ENCODE measurements at places on chromosomes 11 and 22. TPM values are rescaled to one million over a fixed set of nuclear protein-coding genes. Genes with fewer than 3 reads are reported as not detected.

DNA sequence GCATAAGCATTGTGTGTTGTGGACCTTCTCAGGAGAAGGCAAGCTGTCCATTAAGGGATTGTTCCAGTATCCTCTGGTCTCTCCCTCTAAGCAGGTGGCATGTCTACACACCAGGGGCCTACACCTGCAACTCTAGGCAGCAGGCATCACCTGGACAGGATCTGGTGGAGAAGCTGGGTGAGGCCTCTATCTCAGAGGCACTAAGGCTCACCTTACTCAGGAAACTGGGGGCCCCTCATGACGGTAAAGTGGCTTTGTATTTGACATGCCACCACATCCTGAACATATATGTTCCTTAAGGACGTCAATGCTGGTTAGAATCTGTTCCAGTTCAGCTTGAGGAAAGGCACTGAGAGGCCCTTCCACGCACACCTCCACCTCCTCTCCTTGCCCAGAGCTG lies 891.3 kb downstream of the OPCML start:
- DNase-seq, result no peak

PTPN5 gene
- total RNA-seq, result 0.93 TPM

GPR152 gene
- total RNA-seq, result not detected

DNA sequence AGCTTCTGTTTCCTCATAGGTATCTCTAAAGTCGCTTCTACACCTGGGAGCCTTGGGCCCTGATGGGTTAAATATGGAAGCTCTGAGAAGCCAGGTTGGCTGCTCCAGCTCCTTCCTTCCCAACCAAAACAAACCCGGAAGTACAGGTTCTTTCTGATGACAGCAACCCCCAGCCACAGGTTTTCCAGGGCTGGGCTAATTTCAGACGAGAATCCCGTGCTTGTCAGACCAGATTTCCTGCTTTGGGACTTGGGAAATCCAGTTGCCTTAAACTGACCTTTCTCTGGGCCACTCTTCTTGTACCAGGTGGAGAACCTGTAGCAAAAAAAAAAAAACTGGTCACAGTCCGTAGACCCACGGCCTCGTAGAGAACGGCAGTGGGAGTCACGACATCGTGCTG lies 51.9 kb downstream of the RBX1 start:
- no peak for DNase-seq

DNA sequence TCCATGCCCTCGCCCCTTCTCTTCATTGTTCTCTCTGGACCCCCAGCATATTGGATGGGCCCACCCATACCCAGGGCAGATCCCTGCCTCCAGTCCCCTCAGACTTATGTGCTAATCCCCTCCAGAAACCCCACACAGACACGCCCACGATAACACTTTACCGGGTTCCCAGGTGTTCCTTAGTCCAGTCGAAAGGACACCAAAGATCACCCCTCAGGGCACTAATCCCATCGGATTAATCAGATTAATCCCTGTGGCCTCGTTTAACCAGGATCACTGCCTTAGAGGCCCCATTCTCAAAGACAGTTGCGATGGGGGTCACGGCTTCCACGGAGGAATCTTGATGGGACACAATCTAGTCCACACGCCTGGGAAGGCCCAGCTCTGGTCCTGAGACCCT lies 80.8 kb downstream of the SHANK2 start:
- no peak for DNase-seq

DNA sequence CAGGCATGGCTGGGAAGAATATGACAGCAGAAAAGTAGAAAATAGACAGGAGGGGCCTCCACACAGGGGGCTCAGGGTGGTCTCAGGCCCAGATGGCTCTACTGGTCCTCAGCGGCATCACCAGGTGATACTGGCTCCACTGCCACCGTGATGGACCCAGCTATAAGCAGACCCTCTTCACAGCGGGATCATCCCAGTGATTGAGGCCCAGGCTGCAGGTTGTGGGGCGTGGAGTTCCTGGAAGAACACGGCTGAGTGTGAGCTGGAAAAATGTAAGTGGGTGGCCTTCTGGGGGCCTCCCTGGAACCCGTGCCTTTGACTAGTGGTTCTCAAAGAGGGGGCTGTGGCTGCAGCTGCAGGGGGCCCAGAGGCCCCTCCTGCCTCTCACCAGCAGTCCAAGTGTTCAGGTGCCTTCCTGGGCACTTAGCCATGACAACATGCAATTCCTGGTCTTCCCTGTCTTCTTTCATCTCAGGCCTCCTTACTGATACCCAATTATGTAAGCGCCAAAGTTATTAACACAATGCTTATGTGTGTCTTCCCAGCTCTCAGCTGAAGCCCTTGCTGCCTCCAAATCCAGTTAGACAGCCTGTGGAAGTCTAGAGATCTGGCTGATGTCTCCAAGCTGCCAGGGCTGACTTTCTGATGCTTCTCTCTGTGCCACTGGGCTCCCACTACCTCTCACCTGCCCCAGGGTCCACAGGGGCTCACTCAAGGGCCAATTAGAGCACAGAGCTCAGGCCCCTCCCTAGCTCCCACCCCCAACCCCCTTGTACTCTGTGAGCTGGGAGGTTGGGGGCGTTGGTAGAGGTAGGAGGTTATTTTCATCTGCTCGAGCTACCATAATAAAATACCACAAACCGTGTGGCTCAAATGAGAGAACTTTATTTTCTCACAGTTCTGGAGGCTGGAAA lies 110.1 kb upstream of the LMO1 start:
- no peak for DNase-seq

DNA sequence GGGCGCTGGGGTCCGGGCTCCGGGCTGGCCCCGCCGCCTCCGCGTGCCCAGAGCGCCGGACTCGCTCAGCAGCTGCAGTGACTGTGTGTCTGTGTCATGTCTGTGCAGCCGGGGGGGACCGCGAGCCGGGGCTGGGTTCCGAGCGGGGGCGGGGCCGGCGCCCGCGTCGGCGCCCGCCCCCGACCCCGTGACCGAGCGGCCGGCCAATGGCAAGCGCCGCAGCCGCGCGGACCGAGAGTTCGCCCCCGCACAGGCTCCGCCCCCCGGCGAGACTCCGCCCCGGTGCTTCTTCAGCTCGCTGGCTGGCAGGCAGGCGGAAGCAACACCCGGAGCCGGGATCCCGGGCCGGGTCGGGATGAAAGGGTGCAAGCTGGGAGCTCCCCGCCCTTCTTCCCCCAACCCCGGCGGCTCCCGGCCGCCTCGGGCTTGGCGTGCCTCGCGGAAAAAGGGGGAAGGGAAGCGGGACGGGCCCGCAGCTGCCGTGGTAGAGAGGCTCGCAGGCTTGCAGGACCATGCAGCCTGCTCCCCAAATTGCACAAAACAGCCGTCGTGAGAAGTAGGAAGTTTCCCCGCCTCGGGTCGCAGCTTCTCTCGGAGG lies 750 bp upstream of the LARGE1 start:
- DNase-seq, result peak; percentile 99

SCARF2 gene
- 26.7 TPM for total RNA-seq

DNA sequence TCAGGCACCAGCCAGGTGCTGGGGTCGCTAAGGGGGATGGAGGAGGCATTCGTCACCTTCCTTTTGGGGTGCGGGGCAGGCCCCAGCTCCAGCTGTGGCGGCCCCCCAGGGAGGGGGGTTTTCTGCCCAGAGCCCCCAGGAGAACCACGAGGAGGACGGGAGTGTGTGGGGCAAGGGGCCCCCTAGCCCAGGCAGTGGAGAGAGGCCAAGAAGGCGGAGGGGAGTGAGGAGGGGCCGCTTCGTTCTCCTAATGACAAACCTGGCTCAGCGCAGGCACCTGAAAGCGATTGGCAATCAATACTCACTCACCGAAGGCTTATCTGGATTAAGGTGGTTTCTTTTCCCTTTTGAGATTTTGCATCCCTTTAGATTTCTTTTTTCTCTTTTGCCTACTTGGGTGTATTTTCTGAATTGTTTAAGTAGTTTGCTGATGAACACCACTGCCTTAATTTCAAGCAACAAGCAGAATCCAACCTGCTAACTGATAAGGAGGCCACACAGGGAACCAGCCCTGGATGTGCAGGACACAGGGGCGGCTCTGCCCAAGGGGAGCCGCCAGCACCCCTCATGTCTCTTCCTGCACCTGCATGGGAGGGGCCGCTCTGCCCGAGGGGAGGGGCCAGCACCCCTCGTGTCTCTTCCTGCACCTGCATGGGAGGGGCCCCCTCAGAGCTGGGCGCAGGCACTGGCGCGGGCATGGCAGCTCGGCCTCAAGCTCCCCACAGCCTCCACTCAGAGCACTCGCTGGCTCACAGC lies 122.3 kb downstream of the BRD1 start:
- DNase-seq, result peak; percentile 67
